ENCODE measurements at places on chromosomes 4 and X. TPM values are rescaled to one million over a fixed set of nuclear protein-coding genes. Genes with fewer than 3 reads are reported as not detected.

Gene SSX2B
- total RNA-seq = not detected

Gene DDX53
- total RNA-seq = not detected

Gene DCAF8L2
- not detected for total RNA-seq

Gene CSAG1
- total RNA-seq = 0.38 TPM

Gene RBMXL3
- total RNA-seq = not detected

Measured in A549 treated with DMSO at 1 μM for 4 hours (cell line).